Myocyte (in vitro differentiated cells): ENCODE measurements at places on chromosomes 2 and 18.

DNA sequence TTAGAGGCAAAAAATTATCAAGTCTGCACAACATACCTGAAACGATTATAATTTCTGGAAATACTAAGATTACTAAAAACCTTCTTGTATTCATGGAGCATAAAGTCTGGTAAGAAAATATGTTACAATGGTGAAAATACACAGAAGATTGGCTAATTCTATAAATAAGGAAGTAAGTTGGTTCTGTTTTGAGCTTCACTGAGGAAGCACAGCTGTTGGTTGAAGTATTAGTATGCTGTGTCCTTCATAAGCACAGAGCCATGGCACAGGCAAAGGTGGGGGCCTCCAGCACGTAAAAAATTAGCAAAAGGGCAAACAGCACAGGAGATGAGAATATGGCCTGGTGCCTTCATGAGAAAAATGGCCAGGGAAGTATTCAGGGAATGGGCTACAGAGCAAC is 40.4 kb upstream of the ANKRD62 start:
- no peak for DNase-seq

DNA sequence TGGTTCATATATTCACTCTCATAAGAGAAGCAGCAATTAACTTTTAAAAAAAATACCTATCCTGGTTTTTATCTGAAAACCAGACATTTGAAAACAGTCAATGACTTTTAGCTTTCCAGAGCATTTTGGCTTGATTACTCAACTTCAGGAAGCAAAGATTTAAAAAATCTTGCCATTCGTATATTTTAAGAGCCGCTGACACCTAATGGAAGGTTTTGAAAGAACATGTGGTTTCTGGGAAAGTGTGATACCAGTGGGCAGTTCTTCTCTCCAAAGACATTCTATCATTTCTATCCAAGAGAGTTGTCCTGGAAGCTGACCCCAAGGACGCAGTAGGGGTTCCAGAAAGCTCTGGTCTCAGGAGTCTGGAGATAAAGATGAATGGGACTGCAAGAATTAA is 234.7 kb downstream of the TTC32 start:
- DNase-seq, result peak; percentile 59

DNA sequence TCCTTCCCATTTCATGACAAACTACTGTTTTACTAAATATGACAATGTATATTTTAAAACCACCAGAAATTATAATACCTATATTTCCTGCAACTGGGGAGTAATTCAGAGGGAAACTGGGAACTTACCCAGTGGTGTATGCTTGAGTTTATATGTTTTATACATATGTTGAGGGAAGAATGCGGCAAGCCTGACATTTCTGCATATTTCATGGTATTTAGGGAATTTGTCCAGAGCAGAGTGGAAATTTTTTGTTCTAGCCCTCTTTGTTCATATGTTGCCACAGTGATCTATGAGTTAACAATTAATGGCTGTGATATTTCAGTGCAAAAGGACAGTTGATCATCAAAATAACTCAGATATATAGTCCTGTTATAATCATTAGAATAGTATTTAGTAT is 230.8 kb upstream of the VWC2L start:
- no peak for DNase-seq

DNA sequence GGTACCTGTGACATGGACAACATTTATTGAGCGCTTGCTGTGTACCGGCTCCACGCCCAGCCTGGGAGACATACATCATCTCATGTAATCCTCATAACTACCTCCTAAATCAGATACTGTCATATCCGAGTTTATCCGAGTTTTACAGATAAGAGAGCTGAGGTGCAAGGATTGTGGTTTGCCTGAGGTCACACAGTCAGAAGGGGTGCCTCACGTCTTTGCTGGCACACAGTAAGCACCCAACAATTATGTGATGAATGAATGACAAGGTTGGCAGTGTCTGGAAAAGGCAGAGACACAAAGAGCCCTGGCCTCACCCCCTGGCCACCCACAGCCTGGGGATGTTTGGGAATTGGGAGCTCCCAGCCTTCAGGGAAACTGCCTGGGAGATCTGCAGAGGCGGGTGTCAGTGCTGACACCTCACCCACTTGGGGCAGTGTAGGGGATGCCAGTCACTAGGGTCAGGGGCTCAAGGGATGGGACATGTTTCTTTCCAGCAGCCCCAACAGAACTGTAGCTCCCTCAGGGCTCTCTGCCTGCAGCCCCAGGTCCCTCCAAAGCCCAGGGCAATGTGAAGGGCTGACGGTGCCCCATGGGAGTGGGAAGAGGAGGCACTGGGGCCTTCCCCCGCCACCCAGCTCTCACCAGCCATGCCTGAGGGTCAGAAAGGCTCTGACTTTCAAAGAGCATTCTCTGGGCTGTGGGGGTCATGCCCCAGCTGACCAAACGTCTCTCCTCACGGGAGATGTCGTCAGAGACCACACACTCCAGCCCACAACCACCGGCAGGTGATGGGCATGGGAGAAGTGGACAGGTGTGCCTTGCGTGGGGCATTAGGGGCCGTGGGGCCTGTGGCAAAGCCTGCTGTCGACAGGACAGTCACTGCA is 157.5 kb downstream of the ZFP36L2 start:
- DNase-seq, result peak; percentile 59

- DNase-seq, result peak; percentile 86
Measured at GRCh38 chr2:145692971-145693478, 1173.1 kb upstream of the ZEB2 start.
